ENCODE measurements at places on chromosomes 4 and X. TPM values are rescaled to one million over a fixed set of nuclear protein-coding genes. Genes with fewer than 3 reads are reported as not detected.

Gene CDKL5
- 1.2 TPM for total RNA-seq

Gene DMP1
- not detected for total RNA-seq

Gene CHST7
- 6.1 TPM for total RNA-seq

Gene TMEM255A
- 0.31 TPM for total RNA-seq

DNA sequence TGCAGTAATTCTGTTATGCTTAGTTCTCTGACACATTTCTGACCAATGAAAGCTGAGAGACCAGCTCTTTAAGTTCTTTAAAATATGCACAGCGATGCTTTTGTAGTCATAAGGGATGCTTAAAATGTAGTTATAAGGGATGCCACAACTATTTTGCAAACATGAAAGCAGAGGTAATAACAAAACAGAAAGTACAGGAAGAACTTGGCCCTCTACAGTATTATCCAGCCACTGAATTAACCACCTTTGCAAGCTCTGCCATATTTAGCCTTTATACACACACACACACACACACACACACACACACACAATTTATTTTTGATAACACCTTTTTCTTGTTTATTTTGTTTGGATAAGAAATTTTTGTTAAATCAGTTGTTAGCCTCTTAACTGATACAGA lies 590.0 kb downstream of the FAT4 start:
- no peaks in the 10 kb centered on the region for H3K4me1 ChIP-seq
- H3K36me3 ChIP-seq, result no peaks in the 10 kb centered on the region
- no peak overlapping the region for H3K4me3 ChIP-seq
- no peak for DNase-seq
- no peak overlapping the region for H3K27ac ChIP-seq
- H3K27me3 ChIP-seq, result no peaks in the 10 kb centered on the region

DNA sequence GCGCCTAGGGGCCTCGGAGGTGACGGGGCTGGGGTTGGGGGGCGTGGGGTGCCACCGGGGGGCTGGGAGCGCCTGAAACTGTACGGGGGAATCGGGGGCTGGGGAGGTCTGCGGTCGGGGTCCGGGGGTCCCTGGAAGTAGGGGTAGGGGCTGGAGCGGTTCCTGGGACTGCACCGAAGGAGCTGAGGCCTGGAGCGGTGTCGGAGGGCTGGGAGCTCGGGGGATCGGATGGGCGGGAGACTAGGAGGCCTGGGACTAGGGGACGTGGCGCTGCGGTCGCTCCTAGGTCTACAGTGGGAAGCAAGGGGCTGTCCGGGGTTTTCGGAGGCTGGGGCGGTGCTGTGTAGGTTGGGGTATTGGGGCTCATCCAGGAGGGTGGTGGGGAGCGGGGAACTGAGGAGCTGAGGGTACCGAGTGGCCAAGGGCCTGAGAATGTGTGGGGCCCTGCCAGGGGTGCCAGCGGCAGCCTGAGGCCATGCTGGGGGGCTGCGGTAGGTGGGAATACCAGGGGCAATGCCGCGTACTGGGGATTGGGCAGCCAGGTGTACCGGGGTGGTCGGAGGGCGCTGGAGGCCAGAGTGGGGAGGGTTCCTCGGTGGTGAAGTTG lies 562 bp downstream of the AKAP17A start:
- peak overlapping the region; percentile 65 for H3K27ac ChIP-seq
- H3K36me3 ChIP-seq, result no peaks in the 10 kb centered on the region
- no peak for DNase-seq
- peaks cover 1% of the 10 kb centered on the region for H3K4me1 ChIP-seq
- H3K4me3 ChIP-seq, result peak overlapping the region; percentile 59

DNA sequence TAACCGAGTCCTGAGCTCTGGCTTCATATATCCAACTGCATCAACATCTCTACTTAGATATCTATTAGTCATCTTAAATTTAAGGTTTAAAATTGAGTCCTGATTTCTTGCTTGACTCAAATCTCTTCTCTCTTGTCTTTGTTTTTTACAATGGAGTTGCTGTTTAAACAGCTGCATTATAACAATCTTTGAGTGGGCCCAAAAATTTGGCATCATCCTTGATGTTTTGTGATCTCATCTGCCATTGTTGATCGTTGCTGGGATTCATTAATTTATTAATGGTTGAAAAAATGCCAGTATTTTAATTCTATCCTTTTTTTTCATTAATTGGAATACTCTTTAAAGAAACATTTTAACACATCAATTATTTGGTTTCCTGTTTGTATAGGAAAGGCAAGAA lies 82.2 kb downstream of the STIM2 start:
- no peak overlapping the region for H3K27ac ChIP-seq
- no peak for DNase-seq
- H3K4me3 ChIP-seq, result no peak overlapping the region
- H3K36me3 ChIP-seq, result no peaks in the 10 kb centered on the region
- no peaks in the 10 kb centered on the region for H3K27me3 ChIP-seq

GRCh38 chrX:10989386-10989785 lies 121.7 kb upstream of the HCCS start:
- no peaks in the 10 kb centered on the region for H3K36me3 ChIP-seq
- no peak overlapping the region for H3K4me3 ChIP-seq
- H3K27ac ChIP-seq, result no peak overlapping the region
- no peaks in the 10 kb centered on the region for H3K4me1 ChIP-seq
- DNase-seq, result no peak

- no peak for DNase-seq
- H3K27ac ChIP-seq, result no peak overlapping the region
- no peak overlapping the region for H3K4me3 ChIP-seq
- H3K4me1 ChIP-seq, result no peaks in the 10 kb centered on the region
These were observed 114.8 kb upstream of the NAP1L5 start for GRCh38 chr4:88812420-88812819.

DNA sequence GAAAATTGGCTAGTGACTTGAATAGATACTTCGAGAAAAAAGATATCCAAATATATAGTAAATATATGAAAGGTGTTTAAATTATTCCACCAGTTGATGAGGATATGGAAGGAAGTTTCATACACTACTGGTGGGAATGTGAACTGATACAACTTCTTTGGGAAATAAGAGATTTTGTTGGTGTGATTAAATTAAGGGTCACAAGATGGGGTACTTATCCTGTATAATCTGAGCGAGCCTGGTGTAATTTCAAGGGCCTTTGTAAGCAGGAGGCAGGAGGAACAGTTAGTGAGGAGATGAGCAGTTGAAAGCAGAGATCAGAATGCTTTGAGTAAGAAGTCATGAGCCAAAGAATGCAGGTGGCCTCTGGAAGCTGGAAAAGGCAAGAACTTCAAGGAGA lies 192.2 kb downstream of the KCTD8 start:
- H3K27ac ChIP-seq, result no peak overlapping the region
- no peak for DNase-seq
- no peaks in the 10 kb centered on the region for H3K36me3 ChIP-seq
- no peaks in the 10 kb centered on the region for H3K4me1 ChIP-seq
- H3K4me3 ChIP-seq, result no peak overlapping the region

- DNase-seq, result no peak
- H3K36me3 ChIP-seq, result no peaks in the 10 kb centered on the region
- H3K4me3 ChIP-seq, result no peak overlapping the region
- H3K27ac ChIP-seq, result no peak overlapping the region
- no peaks in the 10 kb centered on the region for H3K4me1 ChIP-seq
These were observed 185.1 kb upstream of the DIPK2B start for GRCh38 chrX:45385757-45386156.

- peaks cover 81% of the 10 kb centered on the region for H3K4me1 ChIP-seq
- no peaks in the 10 kb centered on the region for H3K36me3 ChIP-seq
- no peaks in the 10 kb centered on the region for H3K27me3 ChIP-seq
- H3K4me3 ChIP-seq, result peak overlapping the region; percentile 29
- DNase-seq, result no peak
- H3K27ac ChIP-seq, result peak overlapping the region; percentile 89
These were observed 7.2 kb downstream of the SH3BP2 start for GRCh38 chr4:2799971-2800690.

- H3K27me3 ChIP-seq, result no peaks in the 10 kb centered on the region
- no peaks in the 10 kb centered on the region for H3K4me1 ChIP-seq
- no peak overlapping the region for H3K27ac ChIP-seq
- no peaks in the 10 kb centered on the region for H3K36me3 ChIP-seq
These were observed 21.5 kb downstream of the FHDC1 start for GRCh38 chr4:152957437-152958171.

GRCh38 chr4:150569998-150570535 lies 11.9 kb upstream of the MAB21L2 start:
- DNase-seq, result no peak
- H3K4me1 ChIP-seq, result no peaks in the 10 kb centered on the region
- no peaks in the 10 kb centered on the region for H3K27me3 ChIP-seq
- no peaks in the 10 kb centered on the region for H3K36me3 ChIP-seq
- H3K4me3 ChIP-seq, result no peak overlapping the region
- H3K27ac ChIP-seq, result no peak overlapping the region

Measured in Panc1 (cell line).